Femur (tissue), 1 donor: ENCODE measurements at places on chromosomes 16 and 17.

- DNase-seq = peak; percentile 22
Observed at GRCh38 chr16:64132759-64133361, 989.0 kb downstream of the CDH11 start.

GRCh38 chr17:6456914-6457687, 12.8 kb downstream of the PIMREG start:
- DNase-seq = no peak

DNA sequence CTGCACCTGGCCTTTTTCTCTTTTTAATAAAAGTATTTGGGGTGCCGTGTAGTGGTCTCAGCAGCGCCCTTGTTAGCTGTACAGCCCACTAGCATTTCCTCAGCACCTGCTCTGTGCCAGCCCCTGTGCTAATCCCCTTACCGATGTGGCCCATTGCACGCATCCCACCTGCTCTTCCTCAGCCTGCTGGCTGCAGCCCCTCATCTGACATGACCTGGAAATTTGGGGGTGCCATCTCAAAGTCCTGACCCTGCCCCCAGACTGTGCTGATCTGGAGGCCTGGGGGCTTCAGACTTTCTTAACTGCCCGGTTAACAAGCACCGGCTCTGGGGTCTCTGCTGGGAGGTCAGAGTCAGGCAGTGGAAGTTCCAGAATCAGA, 10.4 kb downstream of the GPRC5C start:
- no peak for DNase-seq

GRCh38 chr16:8867216-8867931, 1.4 kb downstream of the CARHSP1 start:
- DNase-seq = peak; percentile 64

DNA sequence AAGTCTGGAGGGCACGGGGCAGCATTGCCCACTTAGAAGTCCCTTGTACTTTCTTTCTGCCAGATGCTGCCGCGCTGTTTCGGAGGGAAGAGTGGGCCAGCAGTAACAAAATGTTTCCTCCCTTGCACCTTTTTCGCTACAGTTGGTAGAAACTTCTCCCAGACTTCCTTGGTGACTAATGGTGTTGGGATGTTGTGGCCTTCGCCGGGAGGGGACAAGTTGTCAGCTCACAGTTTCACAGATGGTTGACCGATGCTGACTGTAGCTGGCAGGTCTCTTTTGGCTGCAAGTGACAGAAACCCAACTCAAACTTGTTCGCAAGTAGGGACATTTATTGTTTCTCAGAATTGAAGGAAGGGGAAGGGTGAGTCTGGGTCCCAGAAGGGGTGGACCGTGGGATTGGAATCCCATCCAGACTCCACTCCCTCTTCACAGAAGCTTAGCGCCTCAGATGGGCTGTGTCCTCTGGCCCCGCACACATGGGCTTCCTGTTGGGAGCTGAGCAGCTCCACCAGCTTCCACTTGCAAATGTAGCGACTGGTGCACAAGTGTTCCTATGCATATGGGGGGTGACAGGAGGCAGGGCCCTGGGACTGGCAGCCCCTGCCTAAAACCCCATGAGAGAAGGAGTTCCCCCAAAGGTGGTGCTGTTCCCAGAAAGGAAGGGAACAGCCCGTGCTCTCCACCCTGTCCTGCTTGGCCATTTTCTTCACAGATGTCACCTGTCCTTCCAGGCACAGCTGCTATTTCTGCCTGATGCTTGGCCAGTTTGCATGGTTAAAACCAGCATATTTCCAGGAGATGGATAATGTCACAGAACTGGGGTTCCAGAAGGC, 30.9 kb upstream of the RPRML start:
- DNase-seq = no peak

DNA sequence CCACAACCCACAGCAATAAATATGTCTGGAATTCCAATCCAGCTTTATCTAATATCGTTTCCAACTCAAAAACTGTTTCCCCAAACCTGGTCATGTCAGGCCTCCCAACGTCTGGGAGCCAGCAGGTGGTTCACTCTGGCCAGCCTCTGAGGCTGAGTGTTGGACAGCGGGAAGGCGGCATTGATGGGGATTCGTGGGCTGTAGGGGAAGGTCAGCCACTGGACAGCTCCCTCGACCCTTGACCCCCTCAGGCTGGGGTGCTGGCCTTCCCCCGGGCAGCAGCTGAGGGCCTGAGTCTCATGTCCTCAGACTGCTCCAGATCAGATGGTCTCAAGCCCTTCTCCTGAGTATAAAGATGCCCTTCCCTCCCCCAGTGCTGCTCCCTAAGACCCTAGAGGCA, 50.2 kb downstream of the SDK2 start:
- DNase-seq = no peak
